Activated naive CD8-positive, alpha-beta T cell treated with anti-CD3 and anti-CD28 coated beads for 36 hours (primary cell): ENCODE measurements at places on chromosomes 12 and 14.

- no peak for DNase-seq
These were observed 242.0 kb downstream of the ADAMTS20 start for GRCh38 chr12:43309959-43310358.

GRCh38 chr12:108635201-108635996 lies 1.7 kb upstream of the SELPLG start:
- peak; percentile 63 for DNase-seq

DNA sequence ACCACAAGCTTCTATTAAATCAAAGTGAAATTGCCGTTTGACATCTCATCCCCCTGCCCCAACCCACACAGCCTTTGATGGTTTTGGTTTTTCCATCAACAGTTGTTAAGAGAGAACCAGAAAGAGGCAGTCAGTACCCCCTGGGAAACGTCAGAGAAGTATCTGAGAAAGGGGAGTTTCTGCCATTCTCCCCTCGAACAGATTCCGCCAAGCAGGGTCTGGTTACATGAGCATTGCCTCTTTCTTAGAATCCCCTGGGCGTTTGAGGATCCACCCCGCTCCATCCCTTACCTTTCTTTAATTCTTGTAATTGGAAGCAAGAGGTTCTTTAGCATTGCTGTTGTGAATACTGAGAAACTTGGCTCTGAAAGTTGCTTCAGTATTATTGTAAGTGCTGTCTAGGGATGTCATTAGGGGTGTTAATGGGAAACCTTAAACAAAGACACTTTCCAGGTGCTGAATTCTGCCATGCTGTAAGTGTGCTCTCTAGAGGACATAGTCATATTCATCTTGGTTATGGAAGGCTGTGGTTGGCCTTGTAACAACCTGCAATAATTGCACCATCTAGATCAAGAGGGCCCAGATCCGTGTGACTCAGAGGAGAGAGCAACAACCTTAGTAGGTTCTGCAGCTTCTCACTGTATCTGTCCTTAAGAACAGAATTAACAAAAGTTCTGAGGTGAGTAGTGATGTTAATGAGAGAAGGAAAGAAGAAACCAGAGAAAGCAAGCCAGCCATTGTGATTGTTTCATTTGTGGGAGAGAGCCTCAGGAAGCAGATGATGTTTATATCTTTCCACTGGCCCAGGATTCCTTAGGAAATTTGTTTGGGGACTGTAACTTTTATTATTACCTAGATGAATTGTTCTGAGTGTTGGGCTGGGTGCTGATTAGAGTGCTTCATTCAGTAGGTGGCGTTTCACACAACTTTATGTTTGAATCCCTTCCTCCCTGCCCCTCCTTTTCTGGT lies 9.0 kb downstream of the TMBIM6 start:
- DNase-seq = peak; percentile 72

DNA sequence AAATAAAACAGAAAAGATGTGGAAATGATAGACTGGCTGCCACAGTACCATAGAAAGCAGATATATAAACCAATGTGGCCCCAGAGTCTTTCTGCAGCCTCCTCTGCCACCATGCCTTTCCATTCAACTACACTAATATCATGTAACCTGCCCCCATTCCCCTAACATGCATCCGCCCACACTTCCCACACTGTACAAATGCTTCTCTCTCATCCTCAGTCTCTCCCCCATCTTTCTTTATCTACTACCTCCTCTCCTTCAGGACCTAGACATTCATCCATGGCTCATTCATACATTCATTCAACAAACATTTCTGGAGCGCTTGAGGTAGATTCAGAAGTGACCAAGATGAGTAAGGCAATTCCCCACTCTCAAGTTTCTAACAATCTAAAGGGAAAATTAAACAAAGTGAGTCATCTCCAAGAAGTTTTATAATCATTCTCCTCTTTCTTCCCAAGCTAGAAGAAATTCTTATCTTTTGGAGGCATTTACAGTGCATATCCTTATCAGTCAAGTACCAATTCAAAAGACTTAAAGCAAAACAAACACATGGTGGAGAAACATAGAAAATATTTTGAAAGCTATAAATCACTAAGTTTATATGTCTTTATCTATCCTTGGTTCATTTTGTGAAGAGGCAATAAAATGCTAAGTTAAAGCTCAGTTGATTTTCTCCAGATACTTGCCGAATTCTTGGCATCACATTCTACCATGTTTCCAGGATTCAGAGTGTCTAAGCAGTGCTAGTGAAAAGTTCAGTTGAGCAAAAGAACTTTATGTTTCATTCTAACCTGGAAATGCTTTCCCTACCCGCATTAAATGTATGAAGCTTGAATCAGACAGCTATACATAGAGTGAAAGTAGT lies 70.5 kb upstream of the FRMD6 start:
- DNase-seq = no peak

GRCh38 chr14:95381726-95382125 lies 62.0 kb upstream of the CLMN start:
- DNase-seq = no peak

DNA sequence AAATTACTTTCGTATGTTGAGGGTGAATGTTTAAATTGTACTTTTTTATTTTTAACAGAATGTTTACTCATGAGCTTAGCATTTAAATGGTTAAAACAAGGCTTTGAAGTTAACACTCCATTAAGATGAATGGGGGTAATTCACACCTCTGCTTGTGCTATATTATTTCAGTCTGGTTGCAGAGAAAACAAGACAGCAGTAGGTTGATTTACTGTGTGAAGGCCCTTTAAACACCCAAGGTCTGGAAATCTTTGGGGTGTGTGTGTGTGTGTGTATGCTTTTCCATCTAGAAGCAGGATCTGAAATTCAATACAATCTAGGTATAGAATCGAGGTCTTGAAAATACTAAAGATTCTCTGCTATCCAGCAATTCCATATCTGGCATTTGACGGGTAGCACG lies 83.8 kb downstream of the SLC38A6 start:
- no peak for DNase-seq

GRCh38 chr14:59944909-59945308 lies 25.0 kb downstream of the LRRC9 start:
- DNase-seq = no peak

GRCh38 chr12:117527479-117527855 lies 166.0 kb upstream of the NOS1 start:
- DNase-seq = no peak

GRCh38 chr12:79019672-79020071 lies 155.1 kb downstream of the SYT1 start:
- DNase-seq = no peak

DNA sequence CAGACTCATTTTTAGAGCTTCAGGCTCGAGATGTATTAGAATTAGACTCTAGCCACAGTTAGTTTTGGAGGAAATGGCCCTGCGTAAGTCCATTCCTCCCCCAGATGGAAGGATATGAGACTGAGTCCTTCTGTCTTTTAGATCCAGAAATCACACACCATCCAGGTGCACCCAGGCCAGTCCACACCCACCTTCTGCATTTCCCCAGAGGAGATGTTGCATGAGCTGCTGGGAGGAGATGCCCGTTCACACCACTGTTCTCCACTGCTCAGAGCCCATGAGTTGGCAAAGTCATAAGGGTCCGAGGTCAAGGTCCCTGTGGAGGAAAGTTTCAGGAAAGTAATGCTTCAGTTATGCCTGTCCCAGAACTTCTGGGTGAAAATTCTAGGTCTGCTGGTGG lies 29.2 kb downstream of the VWF start:
- no peak for DNase-seq

DNA sequence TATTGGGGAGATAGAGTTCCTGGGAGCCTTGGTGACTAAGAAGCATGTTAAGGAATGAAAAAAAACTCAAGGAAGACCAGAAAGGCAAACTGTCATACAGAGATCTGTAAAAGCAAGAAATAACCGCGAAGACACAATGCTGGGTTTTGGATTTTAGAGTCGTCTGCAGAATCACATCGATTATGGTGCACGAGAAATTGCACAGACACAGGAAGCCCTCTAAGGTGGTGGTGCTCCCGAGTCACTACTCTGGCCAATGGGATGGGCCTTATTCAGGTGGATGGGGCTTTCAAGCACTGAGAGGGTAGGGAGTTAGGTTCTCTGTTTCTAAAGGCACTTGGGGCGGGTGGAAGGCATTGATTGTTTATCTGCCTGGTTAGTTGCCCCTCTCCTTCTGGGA lies 10.3 kb upstream of the FLVCR2 start:
- no peak for DNase-seq
